ENCODE measurements at places on chromosomes 3 and 15.

GRCh38 chr15:49387471-49387870 is 35.6 kb upstream of the FGF7 start:
- H3K27me3 ChIP-seq: no peaks in the 10 kb centered on the region
- peaks cover 1% of the 10 kb centered on the region for H3K36me3 ChIP-seq
- DNase-seq: no peak
- no peak overlapping the region for H3K27ac ChIP-seq

DNA sequence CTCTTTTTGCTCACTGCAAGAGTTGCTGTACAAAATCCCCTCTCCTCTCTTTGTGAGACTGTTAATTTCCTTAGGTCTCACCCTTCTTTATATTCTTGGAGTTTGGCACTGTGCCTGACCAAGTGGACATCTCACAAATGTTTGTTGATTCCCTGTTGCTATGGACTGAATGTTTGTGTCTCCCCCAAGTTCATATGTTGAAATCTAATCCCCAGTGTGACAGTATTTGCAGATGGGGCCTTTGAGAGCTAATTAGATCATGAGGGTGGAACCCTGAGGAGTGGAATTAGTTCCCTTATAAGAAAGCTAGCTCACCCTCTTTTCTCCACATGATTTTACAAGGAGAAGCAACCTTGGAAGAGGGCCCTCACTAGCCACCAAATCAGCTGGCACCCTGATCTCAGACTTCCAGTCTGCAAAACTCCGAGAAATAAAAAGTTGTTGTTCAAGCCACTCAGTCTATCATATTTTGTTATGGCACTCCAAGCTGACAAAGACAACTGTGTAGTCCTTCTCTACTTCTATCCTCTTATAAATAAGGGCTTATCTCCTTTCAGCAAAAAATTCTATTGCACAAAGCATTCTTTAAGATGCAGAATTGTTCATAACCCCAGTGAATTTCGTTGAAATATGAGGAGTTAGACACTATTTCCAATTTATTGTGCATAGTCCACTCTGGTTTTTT is 65.5 kb upstream of the NPHP3 start:
- no peaks in the 10 kb centered on the region for H3K27me3 ChIP-seq
- H3K27ac ChIP-seq: no peak overlapping the region

- no peak overlapping the region for H3K4me3 ChIP-seq
- no peak overlapping the region for H3K27ac ChIP-seq
- no peak for DNase-seq
- H3K27me3 ChIP-seq: no peaks in the 10 kb centered on the region
- no peaks in the 10 kb centered on the region for H3K36me3 ChIP-seq
Measured at GRCh38 chr3:193057616-193058015, 140.0 kb upstream of the MB21D2 start.

DNA sequence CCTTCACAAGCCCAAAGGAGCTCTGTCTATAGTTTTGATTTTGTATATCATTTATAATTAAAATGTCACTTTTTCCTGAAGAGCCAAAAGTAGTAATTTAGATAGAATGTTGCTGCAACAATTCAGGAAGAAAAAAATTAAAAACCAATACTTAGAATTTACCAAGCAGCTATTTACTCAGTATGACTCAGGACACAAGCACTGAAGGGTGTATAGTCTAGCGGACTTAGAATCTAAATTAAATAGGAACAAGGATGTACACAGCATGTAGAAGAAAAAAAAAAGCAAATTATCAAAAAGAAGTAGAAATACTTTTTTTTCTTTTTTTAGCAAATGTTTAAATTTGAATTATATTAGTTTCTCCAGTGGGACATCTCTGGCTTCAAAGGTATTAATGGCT is 31.6 kb downstream of the PGBD4 start:
- H3K36me3 ChIP-seq: peaks cover 4% of the 10 kb centered on the region
- H3K27ac ChIP-seq: no peak overlapping the region
- H3K4me3 ChIP-seq: no peak overlapping the region
- no peaks in the 10 kb centered on the region for H3K4me1 ChIP-seq

GRCh38 chr15:80160570-80161156 is 7.9 kb downstream of the FAH start:
- H3K4me3 ChIP-seq: no peak overlapping the region
- no peak for DNase-seq
- H3K27me3 ChIP-seq: no peaks in the 10 kb centered on the region

- no peak overlapping the region for H3K27ac ChIP-seq
- peaks cover 29% of the 10 kb centered on the region for H3K36me3 ChIP-seq
- H3K27me3 ChIP-seq: no peaks in the 10 kb centered on the region
- H3K4me3 ChIP-seq: peak overlapping the region; percentile 98
- no peaks in the 10 kb centered on the region for H3K4me1 ChIP-seq
Measured at GRCh38 chr3:9891072-9891622, 737 bp downstream of the JAGN1 start.

- H3K27ac ChIP-seq: no peak overlapping the region
- no peaks in the 10 kb centered on the region for H3K27me3 ChIP-seq
- no peaks in the 10 kb centered on the region for H3K4me1 ChIP-seq
- no peak for DNase-seq
- H3K36me3 ChIP-seq: no peaks in the 10 kb centered on the region
Measured at GRCh38 chr15:69848551-69849231, 249.0 kb downstream of the TLE3 start.

DNA sequence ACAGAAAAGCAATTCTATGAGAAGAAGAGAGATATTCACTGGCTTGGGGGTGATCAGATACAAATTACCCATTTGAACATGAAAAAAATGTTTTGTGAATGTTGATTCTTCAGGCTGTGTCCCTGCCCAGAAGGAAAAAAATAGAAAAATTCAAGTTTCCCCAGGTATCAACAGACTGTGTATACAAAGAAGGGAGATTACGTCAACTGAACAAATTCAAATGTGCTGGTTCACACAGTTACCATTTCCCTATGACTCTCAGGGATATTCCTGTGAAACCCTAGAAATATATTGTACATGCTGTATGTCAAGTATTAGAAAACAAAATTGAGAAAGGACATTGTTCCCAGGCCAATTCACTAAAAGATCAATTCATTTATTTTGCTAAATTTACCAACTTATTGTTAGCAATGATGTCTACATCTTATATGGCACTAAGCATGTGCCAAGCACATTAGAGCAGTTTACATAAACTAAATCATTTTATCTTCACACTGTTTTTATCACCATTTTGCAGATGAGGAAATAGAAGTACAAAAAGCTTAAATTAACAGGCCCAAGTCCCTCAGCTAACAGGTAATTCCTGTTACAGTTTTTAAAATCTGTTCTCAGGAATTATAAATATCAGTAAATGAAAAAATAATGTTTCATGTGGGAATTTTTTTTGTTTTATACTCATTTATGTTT is 306.7 kb upstream of the ROBO2 start:
- no peaks in the 10 kb centered on the region for H3K27me3 ChIP-seq
- peaks cover 5% of the 10 kb centered on the region for H3K36me3 ChIP-seq
- no peak overlapping the region for H3K27ac ChIP-seq
- H3K4me3 ChIP-seq: no peak overlapping the region
- no peaks in the 10 kb centered on the region for H3K4me1 ChIP-seq

DNA sequence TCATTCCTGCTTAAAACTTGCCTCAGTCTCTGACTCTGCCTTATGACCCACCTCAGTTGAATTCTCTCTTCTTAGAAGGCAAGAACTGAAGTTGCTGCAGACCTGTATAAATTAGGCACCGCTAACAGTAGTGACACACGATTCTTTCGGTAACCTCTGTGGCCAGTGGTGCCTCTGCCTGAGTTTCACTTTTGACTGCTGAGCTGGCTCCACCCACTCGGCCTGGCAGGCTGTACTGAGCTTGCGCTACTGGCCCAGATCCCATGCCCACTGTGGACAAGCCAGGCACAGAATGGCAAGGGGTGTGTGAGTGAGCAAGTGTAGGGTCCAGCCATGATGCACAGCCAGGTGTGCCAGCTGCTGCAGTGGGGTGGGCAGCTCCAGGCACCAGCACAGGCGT is 19.1 kb upstream of the EIF1B start:
- H3K4me3 ChIP-seq: no peak overlapping the region
- no peak overlapping the region for H3K27ac ChIP-seq
- H3K4me1 ChIP-seq: 0 out of 2 replicates have a peak, but pooled peaks cover 2% of the 10 kb centered on the region
- no peaks in the 10 kb centered on the region for H3K36me3 ChIP-seq
- DNase-seq: peak; percentile 51

- H3K27ac ChIP-seq: no peak overlapping the region
- no peaks in the 10 kb centered on the region for H3K4me1 ChIP-seq
- H3K36me3 ChIP-seq: peaks cover 2% of the 10 kb centered on the region
- no peak for DNase-seq
- H3K27me3 ChIP-seq: no peaks in the 10 kb centered on the region
Measured at GRCh38 chr3:17057321-17057720, 172.6 kb downstream of the PLCL2 start.

DNA sequence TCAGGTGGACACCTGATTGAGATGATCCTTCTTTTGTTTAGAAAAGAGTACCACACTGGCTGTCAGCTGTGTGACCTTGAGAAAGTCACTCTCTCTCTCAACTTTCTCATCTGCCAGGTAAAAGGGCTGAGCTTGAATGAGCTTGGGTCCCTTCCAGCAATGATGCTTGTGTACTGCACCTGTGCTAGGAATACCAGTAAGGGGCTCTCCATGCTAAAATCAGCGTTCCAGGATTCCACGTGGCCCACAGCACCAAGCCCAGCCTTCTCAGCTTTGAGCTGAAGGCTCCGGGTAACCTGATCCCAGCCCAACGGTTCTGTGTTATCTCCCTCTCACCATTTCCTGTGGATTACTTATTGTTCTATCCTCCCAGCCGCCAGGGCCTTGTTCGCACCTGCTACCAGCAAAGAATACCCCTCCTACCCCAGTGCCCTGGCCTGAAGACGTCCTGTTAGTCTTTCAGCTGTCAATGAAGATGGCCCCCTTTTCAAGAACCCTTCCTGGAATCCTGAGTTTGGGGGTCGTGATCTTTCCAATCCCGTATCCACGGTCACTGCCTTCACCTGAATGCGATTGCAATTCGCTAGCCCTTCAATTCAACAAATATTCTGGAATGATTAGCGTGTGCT is 54.2 kb upstream of the CGNL1 start:
- peaks cover 3% of the 10 kb centered on the region for H3K4me1 ChIP-seq
- peak; percentile 52 for DNase-seq
- H3K27ac ChIP-seq: no peak overlapping the region
- no peak overlapping the region for H3K4me3 ChIP-seq
- H3K36me3 ChIP-seq: no peaks in the 10 kb centered on the region

DNA sequence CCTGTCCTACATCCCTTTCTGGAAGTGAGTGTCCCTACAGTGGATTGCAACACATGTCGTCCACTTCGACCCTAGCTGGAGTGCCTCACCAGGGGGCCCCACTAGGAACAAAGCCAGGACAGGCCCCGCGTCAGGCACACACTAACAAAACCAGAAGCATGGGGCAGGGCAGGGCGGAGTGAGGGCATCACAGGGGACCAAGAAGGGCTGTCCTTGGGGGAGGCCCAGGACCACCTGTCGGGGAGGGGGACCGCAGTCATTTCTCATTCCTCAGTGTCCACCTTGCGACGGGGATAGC is 21.9 kb downstream of the IDH2 start:
- H3K4me1 ChIP-seq: no peaks in the 10 kb centered on the region
- peaks cover 18% of the 10 kb centered on the region for H3K36me3 ChIP-seq
- H3K4me3 ChIP-seq: no peak overlapping the region
- DNase-seq: no peak

DNA sequence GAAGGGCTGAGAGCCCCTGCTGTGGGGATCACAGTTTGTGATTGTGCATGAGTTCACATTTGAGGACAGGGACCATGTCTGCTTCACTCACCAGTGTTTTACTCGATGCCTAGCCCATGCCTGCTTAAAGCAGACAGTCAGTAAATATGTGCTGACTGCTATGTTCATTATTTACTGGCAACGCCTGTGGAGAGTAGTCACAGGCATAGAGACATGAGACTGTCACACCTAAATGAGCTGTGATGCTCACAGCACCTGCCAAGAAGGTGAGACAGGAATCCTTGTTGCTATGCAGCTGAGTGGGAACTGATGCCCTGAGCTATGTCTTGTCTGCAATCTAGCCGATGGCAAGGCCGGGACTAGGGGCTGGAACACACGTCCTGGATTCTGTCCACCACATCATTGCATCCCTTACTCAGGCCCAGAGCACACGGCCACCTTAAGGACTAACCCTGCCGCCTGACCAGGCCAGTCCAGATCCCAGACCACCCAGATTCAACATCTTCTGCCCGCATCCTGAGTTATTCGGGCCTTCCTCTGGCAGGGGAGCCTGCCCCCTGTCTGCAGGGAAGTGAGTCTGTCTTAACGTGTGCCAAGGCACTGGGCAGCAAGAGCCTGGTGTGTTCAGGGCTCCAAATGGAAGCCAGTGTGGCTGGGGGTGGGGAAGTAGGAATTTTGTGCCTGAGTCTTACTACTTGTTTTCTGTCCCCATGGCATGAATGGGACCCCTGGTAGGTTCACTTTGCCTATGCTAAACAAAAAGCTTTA is 44.8 kb downstream of the FGD5 start:
- no peak overlapping the region for H3K4me3 ChIP-seq
- no peaks in the 10 kb centered on the region for H3K36me3 ChIP-seq
- H3K27ac ChIP-seq: no peak overlapping the region
- peaks cover 10% of the 10 kb centered on the region for H3K4me1 ChIP-seq

DNA sequence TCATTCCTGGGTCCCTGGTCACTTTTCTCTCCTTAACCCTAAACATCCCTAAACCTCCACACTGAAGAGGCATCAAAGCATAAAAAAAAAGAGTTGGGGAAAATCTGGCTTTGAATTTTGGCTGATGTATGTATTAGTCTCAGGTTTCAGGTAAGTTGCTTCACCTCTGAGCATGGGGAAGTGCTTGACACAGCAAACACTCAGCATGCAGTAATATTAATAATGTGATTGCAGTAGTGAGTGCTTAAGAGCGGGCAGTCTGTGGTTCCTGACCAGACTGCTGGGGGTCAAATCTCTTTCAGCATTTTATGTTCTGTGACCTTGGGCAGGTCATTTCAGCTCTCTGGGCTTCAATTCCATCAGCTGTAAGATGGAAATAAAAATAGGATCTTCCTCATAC is 467.9 kb downstream of the SOX2 start:
- H3K36me3 ChIP-seq: no peaks in the 10 kb centered on the region
- no peaks in the 10 kb centered on the region for H3K27me3 ChIP-seq
- DNase-seq: no peak
- H3K27ac ChIP-seq: no peak overlapping the region
- peaks cover 3% of the 10 kb centered on the region for H3K4me1 ChIP-seq

GRCh38 chr3:161081633-161082032 is 23.5 kb downstream of the B3GALNT1 start:
- no peaks in the 10 kb centered on the region for H3K4me1 ChIP-seq
- no peaks in the 10 kb centered on the region for H3K36me3 ChIP-seq
- no peaks in the 10 kb centered on the region for H3K27me3 ChIP-seq
- H3K4me3 ChIP-seq: no peak overlapping the region
- no peak for DNase-seq

DNA sequence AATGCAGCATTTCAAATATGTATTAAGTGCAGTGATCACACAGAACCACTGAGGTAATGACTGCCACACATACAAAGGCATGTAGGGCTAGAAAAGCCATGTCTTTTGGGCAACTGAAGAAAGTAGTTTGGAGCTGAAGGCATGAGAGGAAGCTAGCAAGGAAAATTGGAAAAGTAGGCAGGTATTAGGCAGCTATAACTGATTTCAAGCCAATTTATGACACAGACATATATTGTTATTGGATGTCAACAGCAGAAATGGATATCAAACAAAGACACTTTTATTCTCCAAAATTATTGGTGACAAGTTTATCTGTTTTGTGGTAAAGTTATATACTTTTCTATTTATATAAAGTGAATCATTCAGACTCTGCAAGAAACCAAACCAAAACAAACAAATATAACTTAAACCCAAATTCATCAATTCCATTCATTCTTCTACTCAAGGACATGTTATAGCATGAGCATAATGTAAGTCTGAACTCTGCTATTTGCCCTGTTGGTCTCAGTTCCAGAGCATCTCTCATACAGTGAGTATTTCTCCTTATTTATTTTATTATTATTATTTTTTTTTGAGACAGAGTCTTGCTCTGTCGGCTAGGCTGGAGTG is 307.4 kb upstream of the COL8A1 start:
- DNase-seq: no peak
- no peak overlapping the region for H3K27ac ChIP-seq
- H3K36me3 ChIP-seq: no peaks in the 10 kb centered on the region
